Femur (tissue), 1 donor: ENCODE measurements at places on chromosomes 4 and X.

GRCh38 chrX:40320819-40321218, 223.1 kb upstream of the BCOR start:
- DNase-seq, result no peak

DNA sequence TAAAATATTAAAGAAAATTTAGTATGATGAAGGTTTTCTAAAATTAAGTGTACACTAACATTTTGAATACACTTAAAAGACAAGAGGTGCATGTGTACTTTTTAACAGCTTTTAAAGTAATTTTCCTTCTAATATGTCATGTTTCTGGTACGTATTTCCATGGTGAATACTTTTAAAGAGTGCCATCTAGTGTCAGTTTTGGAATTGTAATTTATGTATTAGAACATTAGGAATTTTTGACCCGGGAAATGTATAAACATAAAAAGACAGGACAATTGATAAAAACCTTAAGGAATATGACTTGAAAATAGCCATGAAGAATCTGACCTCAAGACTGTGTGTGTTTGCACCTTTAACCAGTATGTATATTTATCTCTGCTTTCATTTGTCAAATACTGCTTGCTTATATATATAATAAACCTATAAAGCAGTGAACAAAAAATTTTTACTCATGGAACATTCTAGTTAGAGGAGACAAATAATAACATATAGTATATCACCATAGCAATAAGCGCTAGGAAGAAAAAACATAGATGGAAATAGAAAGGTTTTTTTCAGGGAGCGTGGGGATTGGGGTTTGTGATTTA, 7.2 kb downstream of the GSTCD start:
- no peak for DNase-seq

- no peak for DNase-seq
These were observed 39.7 kb downstream of the RASGEF1B start for GRCh38 chr4:81431971-81432370.

GRCh38 chr4:100106982-100107381, 83.3 kb downstream of the DDIT4L start:
- DNase-seq, result no peak

DNA sequence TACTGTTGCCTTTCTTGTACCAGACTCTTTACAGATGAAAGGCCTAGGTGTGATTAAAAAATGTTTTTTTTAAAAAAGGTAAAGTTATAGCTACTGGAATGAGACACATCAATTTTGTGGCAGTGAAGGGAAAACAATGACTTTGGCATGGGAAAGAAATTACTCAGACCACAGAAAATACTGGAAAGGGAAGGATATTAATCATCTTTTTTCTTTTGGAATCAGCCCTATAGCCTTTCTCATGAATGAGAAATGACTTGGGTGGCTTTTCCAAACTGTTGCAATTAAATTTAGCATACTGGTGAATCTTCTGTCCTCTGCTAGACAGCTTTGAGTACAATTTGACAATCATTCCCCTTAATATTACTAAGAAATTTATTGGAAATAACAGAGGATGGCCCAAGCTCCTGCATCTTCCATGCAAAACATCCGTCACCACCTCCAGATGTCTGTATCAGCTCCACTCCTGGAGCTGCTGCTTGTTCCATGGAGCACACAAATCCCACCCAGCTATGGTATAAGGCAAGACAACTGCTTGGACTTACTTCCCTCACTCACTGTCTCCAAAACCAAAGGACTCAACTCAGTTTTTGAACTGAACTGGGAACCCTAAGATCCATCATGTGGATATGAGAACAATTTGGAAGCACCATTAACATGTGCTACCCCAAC, 97.6 kb upstream of the ARSJ start:
- DNase-seq, result no peak

- no peak for DNase-seq
These were observed 83.7 kb downstream of the FREM3 start for GRCh38 chr4:143616771-143617170.

- no peak for DNase-seq
These were observed 42.1 kb downstream of the HMX1 start for GRCh38 chr4:8829584-8829983.

DNA sequence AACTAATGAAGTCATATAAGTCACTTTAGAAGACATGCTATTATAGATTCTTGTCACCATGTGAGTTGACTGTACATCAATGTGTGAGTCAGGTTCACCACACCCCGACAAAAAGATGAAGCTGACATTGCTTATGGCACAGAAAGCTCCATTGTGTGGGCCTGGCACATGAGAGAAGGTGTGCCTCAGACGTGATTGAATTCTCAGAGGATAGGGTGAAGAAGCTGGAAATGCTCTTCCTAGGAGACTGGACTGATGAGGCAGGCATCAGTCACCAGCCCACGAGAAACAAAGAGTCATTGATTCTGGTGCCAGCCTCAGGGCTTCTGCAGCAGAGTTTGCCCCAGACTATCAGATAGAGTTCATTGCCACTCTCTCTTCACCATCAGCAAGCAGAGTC, 35.9 kb upstream of the LRAT start:
- DNase-seq, result no peak

GRCh38 chr4:15488658-15489470, 19.2 kb downstream of the CC2D2A start:
- no peak for DNase-seq

DNA sequence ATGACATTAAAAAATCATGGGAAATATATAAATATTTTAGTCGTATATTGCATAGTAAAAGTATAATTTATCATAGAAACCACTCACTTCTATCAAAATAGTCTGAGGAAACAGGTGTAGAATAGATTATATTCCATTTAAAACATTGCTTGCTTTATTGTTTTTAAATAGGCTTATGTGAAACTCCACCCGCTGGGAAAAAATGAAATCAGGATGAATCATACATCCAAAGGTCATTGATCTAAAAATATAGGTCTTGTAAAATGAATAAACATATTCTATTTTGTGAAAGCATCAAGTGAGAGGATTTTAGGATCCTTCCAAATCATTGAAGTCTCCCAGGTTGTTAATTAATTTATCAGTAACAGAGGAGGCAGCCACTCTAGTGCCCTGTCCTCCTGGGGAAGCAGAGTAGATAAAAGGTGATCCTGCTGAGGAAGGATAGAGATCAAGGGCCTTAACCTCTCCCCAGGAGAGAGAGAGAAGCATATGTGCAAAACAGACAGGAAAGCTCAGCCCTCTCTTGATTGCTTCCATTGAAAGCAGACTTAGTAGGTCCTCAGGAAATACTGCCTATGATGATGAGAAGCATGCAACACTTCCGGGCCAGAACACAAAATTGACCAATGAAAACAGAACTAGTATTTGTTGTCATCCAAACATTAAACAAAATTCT, 96.8 kb upstream of the MAP9 start:
- DNase-seq, result no peak

DNA sequence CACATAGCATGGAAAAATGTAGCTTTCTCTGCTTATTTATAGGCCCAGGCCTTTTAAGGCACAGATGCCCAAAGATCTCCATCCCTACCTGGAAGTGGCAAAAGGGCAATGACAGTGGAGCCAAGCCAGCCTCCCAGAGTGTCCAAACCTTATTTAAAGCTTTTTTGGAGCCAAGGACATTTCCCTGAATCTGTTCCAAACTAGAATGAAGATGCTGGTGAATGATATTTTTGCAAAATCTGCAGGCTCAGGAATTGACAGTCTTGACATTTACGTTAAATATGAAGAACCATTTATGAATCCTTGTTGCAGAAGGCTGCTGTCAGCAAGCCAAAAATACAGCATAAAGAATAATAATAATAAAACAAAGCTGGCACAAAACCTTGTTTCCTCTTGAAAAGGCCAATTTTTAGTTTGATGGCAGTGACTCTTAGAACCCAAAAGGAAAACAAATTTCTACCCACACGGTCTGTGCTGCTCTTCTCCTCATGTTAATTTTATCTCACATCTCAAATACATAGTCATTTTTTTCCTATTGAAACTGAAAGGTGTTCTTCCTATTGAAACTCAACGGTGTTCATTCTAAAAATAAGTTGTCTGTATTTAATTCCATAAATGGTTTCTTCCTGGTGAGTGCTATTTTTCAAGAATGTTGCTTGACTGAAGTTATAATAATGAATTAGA, 206.3 kb upstream of the TBL1X start:
- no peak for DNase-seq

DNA sequence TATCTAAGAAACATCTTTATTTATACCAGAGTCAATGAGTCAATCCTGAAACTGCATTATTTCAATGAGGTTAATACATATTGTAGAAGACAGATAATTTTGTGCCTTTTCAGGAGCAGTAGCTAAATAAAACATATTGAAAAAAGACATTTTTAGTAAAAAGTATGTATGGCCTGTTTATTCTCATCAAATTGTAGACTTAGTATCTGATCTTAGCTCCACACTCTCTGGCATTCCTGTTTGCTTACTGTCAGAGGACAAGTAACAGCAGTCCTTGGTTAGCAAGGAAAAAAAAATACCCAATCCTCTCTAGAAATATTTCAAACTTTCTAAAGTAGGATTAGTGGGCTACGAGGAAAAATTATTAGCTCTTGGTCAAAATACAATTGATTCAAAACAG, 50.5 kb upstream of the GUCY1A1 start:
- DNase-seq, result no peak
